ENCODE measurements at places on chromosomes 12 and 14. TPM values are rescaled to one million over a fixed set of nuclear protein-coding genes. Genes with fewer than 3 reads are reported as not detected.

Gene FAM186B
- 0.95 TPM for total RNA-seq

Gene ISCU
- total RNA-seq: 169 TPM

- DNase-seq: no peak
Measured at GRCh38 chr12:39442831-39443080, 164 bp downstream of the KIF21A start.

DNA sequence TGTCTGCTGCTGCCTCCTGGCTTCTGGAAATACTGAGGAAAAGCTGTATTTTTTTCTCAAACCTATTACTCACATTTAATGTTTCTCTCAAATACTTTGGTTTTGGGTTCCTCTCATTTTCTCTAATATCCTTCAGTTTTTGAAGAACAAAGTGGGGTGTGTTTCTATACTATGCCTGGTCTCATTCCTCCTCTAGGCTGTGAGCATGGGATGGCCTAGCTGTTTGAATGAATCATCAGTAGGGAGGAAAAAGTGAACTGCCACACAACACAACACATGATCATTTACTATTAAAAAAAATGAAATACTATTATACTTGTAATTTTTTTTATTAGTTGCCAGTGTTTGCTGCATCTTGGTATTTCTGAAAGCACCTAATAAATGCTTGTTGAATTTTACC, 11.3 kb upstream of the SMCO3 start:
- no peak for DNase-seq

All from ovary (tissue), 10 donors.